ENCODE measurements at places on chromosomes 1 and 21.

- no peak for DNase-seq
These were observed 63.0 kb upstream of the ADARB1 start for GRCh38 chr21:45011426-45011825.

DNA sequence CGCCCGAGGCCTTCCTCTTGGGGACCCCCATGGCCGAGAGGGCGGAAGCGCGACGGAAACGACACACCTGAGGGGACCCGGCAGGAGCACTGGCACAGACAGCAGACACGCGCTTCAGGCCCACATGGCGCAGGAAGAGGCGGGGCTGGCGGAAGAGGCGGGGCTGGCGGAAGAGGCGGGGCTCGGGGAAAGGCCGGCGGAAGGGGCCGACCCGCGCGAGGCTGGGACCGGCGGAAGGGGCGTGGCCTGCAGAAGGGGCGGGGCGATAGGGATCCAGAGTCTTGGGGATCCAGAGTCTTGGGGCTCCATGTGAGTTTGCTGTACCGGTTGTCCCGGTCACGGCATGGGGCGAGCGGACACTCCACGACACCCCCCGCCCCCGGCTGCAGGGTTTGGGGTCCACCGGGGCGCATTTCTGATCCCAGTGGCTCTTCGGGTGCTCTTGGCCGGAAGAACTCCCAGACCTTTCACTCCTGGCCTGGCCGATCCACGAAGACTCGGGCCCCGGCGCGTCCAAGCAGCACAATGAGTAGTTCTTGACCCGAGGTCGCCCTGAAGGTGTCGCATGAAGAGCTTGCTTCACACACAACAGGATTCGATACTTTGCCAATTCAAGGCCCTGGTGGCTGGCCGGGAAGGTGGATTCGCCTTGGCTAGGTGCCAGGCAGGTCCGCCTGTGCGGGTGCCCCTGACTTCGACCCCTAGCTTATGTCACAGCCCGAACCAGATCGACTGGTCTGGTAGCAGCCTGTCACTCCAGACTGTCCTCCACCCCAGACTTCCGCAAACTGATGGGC is at the start of gene URB1:
Gene URB1 (minus strand): TSS at position 133 of the 797 bp plus-strand sequence. CDS start 102 bp downstream, at position 31.
- DNase-seq: peak; percentile 97

DNA sequence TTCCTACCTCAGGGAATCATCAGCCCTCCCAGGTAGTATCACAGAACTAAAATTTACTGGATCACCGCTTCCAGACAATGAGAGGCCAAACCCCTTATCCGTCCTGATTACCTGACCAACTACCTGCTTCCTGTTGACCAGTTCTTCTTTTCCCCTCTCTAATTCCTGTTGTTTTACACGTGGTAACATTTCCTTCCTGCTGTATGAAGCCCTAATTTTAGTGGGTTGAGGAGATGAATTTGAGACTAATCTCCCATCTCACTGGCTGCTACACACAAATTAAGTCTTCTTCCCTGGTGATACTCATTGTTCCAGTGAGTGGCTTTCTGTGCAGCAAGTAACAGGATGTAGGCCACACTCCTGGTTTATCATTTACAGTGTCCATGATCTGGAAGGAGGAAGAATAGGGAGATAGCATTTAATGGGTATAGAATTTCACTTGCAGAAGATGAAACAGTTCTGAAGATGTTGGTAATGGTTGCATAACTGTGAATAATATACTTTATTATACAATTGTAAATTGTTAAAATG is 2112.9 kb downstream of the NCAM2 start:
- no peak for DNase-seq

DNA sequence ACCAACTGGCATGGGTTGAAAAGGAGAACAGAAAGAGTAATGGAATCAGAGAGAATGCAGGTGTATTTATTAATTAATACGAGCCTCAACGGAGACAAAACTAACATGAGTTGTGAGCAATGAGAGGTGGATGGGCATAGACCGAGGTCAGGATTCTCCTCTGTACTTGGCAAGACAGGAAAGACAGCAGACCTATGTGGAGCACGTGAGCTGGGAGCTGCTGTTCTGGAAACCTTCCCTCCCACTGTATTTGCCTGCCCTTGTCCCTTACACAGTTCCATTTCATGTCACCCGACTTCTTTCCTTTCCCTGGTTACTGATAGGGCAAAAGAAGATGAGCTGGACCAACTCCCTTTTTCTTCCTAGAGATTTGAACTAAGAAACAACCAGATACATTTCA is 110.9 kb downstream of the MRPS6 start:
- no peak for DNase-seq

GRCh38 chr1:214808845-214809460 is 206.0 kb downstream of the CENPF start:
- no peak for DNase-seq

DNA sequence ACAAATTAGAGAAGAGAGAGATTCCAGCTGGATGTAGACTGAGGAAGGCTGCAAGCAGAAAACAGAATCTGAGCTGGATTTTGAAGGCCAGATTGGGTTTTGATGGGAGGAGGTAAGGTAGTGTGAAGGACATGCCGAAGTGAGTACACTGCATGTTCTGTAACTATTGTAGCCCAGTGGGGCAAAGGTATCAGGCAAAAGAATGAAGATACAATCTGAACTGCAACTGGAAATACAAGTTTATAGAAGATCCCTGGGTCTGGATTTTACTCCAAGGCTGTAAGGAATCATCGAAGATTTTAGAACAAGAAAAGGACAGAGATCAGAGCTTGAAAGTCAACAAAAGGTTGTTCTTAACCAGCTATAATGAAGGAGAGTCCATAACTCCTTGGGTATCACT is 382.0 kb downstream of the KCNH1 start:
- DNase-seq: no peak

- no peak for DNase-seq
These were observed 34.1 kb upstream of the GPR52 start for GRCh38 chr1:174413632-174414031.

GRCh38 chr1:64269558-64269884 is 66.1 kb downstream of the UBE2U start:
- no peak for DNase-seq

DNA sequence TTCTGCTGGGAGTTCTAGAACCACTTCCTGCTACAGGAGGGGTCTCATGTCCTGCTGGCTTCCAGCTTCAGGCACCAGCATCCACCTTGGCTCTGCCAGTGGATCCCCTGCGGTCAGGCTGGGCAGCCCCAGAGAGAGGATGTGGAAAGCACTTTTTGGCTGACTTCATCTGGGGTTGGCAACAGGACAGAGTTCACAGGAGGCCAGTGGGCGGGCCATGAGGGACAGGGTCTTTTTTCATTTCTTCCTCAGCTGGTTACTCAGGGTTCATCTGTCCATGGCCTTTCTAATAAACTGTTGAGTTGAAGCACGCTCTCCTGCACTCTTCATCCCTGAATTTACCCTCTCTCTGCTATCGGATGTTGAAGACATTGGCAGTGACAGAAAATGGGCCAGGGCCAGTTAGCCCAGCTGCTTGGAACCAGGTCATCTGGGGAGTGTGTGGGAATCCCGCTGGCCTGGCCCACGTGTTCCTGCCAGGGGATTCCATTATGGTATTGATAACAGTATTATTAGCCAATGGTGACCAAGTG is 45.2 kb downstream of the RPS6KA1 start:
- DNase-seq: no peak

DNA sequence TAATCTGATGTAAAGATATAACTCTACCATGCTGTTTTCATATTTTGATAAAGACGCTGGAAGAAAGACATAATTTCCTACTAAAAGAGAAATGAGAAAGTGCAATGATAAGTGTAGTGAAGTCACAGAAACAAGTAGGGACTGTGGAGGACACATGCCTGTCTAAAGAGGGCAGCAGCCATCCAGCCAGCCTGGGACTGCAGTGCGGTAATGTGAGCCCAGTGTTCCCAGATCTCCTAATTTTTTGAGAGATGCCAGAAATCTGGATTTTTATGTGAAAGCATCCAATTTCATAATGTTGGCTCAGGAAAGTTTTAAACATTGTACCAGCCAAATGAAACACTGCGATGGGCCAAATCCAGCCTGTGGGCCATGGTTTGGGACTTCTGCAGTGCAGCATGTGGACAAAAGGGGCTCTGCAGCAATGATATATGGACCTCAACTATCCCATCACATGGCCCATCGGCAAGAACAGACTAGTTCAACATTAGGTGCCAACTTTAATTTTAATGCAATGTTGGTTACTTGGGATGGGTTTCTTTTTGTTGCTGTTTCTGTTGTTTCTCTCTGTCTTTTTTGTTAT is 329.5 kb downstream of the LTN1 start:
- no peak for DNase-seq

GRCh38 chr1:215132156-215132555 is 49.6 kb downstream of the KCNK2 start:
- no peak for DNase-seq

GRCh38 chr1:229817936-229818335 is 191.9 kb downstream of the URB2 start:
- no peak for DNase-seq

GRCh38 chr21:28590676-28591075 is 402.0 kb downstream of the LTN1 start:
- DNase-seq: no peak

DNA sequence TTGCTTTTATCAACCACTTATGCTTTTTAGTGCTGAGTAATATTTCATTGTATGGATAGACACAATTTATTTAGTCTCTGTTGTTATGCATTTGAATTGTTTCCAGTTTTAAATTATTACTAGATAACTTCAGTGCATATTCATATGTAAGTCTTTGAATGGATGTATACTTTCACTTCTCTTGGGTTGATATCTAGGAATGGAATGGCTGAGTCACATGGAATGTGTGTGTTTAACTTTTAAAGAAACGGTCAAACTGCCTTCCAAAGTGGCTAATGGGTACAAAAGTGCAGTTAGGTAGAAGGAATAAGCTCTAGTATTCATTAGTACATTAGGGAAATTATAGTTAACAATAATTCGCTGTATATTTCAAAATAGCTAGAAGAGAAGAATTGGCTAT is 82.4 kb downstream of the NPHS2 start:
- DNase-seq: no peak

- no peak for DNase-seq
These were observed 106.0 kb downstream of the MRPS6 start for GRCh38 chr21:34179204-34179935.

DNA sequence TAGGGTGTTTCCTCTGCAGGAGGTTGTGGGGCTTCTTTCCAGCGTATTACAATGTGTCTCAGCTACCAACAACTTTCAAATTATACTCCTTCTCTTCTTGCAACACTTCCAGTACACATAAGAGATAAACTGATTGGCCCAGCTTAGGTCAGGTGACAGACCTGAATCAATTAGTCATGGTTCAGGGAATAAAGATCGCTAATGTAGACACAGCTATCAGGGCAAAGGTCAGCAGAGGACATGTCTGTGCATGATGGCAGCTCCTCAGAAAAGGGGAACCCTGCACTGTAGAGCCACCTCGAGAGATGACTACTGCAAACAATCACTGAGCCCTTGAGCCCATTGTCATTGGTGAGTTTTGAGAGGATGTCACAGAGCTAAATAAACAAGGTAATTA is 36.8 kb upstream of the PKN2 start:
- no peak for DNase-seq

DNA sequence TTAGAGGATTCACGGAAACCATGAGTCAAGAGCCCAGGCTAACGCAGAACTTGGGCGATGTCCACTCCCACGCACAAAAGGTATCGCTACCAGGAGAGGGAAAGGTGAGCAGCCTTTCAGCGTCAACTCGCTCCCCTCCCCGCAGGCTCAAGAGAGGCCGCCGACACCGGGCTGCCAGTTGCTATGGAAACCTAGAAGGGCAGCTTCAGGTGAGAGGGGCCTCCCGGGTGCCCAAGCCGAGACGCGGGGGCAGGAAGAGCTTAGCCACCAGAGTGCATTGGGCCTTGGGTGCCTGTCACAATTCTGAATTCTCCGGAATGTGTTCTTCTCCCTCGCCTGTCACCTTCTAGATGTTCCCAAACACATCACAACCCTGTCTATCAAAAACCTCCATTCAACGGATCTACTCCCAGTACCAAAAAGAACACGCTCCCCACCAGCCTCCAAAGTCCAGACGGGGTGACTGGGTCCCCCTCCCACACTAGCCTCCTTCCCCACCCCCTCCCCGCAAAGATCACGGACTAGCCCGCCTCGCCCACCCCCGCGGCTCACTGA is 694 bp downstream of the MEAF6 start:
- DNase-seq: no peak

DNA sequence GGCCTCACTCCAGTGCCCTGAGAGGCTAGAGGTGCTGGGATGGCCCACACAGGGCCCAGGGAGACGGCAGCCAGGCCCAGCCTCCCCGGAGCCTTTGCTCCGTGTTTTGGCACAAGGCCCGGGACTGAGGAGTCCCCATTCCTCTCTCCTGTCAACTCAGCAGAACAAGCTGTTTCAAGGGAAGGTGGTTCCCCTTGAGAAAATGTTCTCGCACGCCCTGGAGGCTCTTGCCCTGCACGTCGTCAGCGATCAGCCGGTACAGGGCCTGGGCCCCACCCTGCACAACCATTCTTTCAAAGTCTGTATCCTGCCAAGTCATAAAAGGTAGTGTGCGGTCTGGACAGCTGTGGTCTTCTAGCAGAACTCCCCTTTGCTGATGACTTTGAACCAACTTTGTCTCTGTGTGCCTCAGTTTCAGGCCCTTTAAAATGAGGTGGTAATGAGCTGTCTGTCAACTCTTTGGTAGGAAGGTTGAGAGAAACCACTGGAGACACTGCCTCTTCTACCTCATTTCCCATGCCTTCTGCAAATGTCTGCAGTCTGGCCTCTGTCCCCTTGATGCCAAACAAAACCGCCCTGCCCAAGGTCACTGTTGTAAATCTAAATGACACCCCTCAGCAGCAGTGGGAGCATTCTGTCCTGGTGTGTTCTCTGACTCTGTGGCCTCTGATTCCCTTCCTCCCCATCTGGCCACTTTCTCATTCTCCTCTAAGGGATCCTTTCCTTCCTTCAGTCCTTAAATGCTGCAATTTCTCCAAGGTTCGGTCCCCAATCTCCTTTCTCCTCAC is 138.6 kb upstream of the JUN start:
- DNase-seq: no peak

DNA sequence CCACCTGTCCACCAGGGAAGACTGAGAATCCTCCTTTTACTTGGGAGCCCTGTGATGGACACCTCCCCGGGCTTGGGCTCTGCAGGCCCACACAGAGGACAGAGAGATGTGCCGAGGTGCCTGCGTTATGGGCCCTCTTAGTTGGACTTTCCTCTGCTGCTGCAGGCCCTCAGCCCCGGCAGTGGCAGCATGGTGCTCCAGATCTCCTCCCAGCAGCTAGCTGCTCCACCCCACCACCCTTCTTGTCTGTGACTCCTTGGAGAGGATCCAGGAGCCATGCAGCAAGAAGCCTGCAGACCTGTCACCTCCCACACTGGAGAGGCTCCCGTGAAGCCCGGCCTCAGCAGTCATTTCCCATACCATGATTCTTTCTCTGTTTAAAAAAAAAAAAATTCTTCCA is 27.4 kb downstream of the PHGDH start:
- no peak for DNase-seq

DNA sequence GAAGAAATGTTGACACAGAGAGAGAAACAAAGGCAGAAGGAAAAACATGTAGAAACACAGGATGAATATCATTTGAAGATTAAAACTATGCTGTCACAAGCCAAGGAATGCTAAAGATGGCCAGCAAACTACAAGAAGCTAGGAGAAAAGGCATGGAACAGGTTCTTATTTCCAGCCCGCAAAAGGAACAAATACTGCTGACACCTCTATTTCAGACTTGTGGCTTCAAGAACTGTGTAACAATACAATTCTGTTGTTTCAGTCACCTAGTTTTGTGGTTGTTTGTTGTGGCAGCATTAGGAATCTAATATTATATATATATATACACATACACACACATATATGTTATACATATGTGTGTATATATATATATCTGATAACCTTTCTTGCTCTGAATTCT is 1543.9 kb downstream of the KCNT2 start:
- no peak for DNase-seq
